ENCODE measurements at places on chromosomes 12 and 14. TPM values are rescaled to one million over a fixed set of nuclear protein-coding genes. Genes with fewer than 3 reads are reported as not detected.

The AKAP3 gene
- 3.8 TPM for polyA plus RNA-seq

The DAO gene
- polyA plus RNA-seq: 1.2 TPM

The SAMD15 gene
- 10.8 TPM for polyA plus RNA-seq

The PDE3A gene
- polyA plus RNA-seq: 19.7 TPM

The SLC17A8 gene
- polyA plus RNA-seq: 1.1 TPM

The CMKLR1 gene
- 5.8 TPM for polyA plus RNA-seq

The MIP gene
- not detected for polyA plus RNA-seq

The KIF26A gene
- polyA plus RNA-seq: 12.6 TPM

The TDRD9 gene
- 3.4 TPM for polyA plus RNA-seq

The C12orf54 gene
- 0.61 TPM for polyA plus RNA-seq

The BMP4 gene
- 48.1 TPM for polyA plus RNA-seq

DNA sequence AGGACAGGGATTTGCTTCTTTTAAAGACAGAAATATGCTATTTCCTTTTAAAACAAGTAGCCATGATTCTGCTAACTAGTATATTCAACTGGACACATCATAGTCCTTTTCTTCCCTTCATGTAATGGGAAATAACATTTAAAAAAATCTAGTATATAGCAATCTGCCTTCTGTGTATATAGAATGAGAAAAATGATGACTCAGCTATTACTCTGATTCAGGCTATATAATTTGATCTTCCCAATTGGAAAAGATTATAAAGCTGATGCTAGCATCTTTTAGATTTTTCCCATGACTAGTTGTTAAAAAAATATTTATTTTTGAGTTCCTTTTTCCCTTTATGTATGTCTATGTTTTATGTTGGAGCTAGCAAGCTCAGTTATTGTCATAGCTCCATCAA lies 86.9 kb downstream of the ACSS3 start:
- DNase-seq: no peak

DNA sequence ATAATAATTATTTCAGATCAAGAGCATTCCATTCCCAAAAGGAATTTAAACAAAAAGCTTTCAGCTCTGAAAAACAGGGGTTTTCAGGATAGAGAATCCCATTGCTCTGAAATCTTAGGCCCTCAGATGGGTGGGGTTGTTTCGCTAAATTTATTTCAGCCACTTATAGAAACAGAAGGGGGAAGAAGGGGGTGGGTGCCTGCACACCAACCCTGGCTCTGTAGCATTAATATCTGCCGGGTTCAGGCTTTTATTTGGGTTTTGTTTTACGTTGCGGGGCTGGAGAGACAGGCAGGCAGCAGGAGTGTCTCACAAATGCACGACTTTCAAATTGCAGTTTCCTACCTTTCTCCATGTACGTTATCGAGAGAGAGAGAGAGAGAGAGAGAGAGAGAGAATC lies 12.5 kb upstream of the ZFP36L1 start:
- DNase-seq: no peak

DNA sequence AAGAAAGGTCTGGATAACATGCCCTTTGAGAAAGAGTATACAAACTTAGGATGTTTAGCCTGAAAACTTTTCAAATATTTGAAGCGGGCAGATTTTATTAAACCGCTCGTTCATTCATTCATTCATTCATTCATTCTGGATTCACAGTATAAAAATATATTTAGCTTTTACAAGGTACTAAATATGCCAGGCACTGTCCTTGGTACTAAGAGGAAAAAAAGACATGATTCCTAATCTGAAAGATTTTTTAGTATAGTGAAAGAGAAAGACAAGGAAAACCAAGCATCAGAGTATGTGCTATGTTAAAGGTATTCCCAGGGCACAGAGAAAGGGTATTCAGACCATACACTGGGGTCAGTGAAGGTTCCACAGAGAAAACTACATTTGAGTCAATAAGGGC lies 299.7 kb downstream of the BCAT1 start:
- no peak for DNase-seq

- no peak for DNase-seq
These were observed 26.5 kb downstream of the PLEKHH1 start for GRCh38 chr14:67559639-67560038.

GRCh38 chr14:76203086-76204001 lies 51.6 kb downstream of the GPATCH2L start:
- no peak for DNase-seq

DNA sequence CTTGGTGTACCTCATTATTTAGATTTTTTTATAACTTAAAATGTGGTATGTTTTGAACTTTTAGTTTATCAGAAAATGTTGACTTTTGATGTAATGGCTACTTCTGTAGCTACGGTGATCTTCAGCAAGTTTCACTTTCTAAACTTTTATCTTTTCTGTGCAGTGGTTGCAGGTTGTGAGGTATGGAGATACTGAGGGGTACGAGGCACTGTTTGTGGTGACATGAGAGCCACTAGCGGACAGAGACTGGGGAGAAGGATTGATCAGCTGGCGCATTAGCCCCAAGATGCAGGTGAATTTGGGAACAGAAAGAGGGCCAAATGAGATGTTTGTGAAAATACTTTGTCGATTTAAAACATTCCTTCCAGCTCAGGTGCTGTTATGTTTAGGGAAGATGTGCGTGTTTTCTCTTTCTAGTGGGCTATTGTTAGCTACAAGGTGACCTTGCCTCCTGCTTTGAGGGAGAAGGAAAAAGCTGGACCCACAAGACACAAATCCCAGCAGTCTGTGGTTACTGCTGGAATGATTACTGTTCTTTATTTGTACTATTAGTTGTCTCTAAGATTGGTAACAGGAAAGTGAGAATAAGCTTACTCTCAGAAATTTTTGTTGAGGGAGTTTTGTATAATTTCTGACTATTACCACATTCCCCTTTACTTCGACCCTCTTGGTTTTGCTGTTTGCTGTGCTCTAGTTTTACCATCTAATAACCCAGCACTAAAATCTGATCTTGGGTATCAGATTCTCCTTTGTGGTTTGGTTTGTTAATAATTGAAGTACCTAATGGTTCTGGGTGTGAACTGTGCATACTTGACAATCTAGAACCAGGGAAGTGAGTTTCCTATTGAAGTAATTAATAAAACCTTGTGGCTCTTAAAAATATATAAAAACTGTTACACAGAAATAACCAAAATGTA lies 61.7 kb downstream of the FBXO34 start:
- no peak for DNase-seq

DNA sequence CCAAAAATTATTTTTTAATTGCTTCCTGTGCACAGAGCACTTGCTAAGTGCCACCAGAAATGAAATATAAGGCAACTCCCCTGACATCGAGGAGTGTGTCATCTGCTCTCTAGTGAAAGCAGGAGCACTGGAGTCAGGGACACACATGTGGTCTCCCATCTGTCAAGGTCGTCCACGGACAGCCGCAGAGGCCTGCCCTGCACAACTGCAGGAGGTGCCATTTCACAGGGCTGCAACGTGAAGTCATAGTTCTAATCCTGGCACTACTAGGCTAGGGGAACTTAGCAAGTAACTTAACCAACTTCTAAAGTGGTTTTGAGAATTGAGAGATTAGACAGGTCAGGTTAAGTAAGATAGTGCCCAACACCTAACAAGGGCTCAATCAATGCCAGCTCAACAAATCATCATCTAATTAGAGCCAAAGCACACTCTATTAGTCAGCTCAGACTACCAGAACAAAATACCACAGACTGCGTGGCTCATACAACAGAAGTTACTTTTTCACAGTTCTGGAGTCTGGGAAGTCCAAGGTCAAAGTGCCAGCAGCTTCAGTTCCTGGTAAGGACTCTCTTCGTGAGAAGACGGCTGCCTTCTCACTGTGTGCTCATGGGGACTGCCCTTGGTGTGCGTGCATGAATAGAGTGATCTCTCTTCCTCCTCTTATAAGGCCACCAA lies 30.7 kb downstream of the FOXN3 start:
- DNase-seq: no peak

DNA sequence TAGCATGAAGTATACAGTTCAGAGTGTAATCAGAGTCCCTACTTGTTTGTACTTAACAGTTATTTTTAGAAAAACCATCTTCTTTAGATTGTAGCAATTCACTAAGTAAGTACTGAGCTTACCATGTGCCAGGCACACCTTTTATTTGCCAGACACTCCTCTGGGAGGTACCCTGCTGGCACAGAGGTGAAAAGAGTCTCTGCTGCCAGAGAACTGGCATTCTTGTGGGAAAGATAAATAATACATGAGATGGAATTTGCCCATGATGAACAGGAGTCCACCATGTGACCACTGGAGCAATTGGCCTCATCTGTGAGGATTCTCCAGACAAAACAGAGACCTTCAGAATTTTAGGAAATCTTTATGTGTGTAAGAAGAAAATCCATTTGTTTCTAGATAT lies 199.3 kb upstream of the SLC16A7 start:
- DNase-seq: no peak

DNA sequence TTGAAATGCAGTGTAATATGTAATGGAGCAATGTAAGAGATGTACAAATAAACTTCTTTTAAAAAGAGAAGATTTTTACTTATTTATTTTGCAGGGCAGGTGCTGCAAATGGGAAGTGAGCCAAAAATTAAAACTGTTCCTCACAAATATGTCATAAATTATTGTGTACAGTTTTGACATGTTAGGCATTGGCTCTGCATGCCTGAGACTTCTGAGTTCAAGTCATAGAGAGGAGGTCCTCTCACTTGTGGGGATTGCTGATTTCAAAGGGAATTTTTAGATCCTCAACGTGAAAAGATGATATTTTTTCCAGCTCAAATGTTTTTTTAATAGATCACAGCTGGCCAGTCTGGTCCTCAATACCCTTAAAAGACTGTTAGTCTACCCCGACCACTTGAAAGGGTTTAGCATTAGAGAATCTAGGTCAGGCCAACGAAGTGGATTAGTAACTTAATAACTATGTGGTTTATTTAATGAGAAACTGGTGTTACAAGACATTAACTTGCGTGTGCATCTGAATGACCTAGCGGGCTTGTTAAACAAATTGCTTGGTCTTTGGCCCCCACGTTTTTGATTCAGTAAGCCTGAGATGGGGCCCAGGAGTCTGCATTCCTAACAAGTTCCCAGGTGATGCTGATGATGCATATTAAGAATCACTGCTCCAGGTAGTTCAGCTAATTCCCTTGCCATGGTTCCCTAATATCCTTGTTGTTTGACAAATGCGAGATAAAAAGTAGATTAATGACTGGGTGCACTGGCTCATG lies 30.9 kb upstream of the WDR89 start:
- peak; percentile 68 for DNase-seq

DNA sequence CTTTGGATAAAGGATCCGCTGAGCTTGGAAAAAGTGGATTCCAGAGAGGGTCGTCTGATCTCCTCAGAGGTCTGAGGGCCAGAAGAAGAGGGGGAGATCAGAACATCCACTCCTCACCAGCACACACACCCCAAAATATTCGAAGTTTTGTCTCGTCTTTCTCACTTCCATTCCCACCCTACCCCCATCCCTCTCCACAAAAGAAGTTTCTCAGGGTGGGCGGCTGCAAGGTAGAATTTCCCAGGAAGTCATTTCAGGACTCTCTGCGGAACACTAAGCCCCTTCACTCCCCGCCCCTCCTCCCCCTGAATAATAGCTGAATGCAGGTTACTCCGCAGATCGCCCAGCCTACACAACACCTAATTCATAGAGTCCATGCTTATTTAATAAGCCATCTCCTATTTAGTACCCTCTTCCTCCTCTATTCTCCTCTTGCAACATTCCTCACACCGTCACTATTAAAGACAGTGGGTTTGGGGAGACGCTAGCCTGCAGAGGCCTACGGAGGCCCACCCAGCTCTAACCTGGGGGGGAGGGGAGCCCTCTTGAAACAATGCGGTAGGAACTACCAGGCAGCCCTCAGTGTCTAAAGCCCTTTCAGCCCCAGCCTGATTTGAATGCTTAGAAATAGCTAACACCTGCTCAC lies 649 bp upstream of the SALL2 start:
- DNase-seq: peak; percentile 71

GRCh38 chr14:24335461-24336171 lies 745 bp upstream of the ADCY4 start:
- DNase-seq: no peak

DNA sequence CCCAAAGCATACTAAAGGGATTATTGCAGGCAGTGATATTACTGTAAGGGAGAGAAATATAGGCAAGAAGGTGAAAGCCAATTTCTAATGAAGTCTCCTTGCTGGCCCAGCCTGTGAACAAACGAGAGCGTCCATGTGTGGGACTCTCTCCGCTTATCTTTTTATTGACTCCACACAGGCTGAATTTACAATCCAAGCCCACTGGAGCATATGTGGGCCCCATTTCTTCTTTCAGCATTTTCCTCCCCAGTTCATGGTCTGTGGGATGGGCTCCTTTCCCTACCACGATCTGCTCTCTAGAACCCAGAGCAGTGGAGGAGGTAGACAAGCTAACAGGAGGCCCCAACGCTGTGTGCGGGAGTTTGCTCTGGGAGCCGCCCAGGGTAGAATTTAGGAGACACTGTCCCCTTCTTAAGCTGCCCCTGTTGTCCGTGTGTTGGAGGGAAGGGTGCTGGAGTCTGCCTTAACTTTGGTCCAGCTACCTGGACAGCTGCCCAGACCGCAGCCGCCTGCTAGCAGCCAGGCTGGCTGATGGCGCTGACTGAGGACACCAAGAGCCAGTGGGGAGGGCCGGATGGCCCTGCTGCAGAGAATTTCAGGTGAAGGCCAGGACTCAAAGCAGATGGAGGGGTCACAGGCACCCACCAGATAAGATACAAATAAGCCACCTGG lies 3.2 kb upstream of the HOXC11 start:
- no peak for DNase-seq

- no peak for DNase-seq
These were observed 55.2 kb downstream of the SLC25A21 start for GRCh38 chr14:37116933-37117849.

DNA sequence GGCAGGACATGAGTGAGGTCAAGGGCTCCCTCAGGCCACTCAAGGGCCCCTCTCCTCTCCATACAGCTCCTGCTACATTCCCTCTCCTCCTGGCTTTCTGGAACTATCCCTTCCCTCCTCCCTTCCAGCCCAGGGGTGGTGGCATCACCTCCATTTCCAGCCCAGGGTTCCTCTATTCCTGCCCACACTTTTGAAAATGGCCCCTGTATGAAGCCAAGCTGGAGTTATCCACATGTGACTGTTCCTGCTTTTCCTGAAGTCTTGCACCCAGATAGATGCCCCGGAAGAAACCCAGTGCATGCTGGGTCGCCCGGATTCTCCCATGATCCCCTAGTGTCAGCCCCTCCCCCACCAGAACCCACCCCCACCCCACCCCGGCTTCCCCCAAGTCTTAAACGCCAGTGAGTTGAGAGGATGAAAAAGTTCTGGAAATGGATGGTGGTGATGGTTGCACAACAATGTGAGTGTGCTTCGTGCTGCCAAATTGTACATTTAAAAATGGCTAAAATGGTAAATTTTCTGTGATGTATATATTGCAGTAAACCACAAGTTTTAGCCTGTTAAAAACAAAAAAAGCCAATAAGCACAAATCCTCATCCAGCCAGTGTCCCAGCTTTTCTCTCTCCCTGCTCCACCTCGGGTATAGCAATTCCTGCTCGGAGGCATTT lies 136.9 kb downstream of the SCARB1 start:
- DNase-seq: no peak

GRCh38 chr12:58443273-58443980 lies 476.9 kb downstream of the LRIG3 start:
- DNase-seq: no peak
